ENCODE measurements at places on chromosomes 5 and 9.

- DNase-seq, result no peak
These were observed 57.8 kb upstream of the HSPA9 start for GRCh38 chr5:138632900-138633489.

GRCh38 chr5:32955814-32956213 lies 244.7 kb downstream of the NPR3 start:
- no peak for DNase-seq

GRCh38 chr9:36191290-36191645 lies 547 bp downstream of the CLTA start:
- DNase-seq, result no peak

DNA sequence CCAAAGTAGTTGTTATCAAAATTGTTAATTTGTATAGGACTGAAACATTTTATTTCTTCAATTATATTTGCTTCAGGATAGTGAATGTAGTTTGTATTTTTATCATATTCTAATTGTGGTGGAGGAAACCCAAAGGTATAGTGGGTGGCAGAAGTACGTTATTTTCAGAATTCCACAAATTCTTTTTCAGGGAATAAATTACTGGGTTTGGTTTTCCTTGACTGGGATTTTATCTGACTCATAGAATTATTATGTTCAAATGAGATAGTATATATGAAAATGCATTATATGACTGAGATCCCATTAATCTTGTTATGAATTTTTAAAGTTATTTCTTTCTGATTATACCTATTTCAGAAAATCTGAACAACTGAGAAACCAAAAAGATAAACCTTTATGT lies 73.7 kb downstream of the VPS13A start:
- no peak for DNase-seq

DNA sequence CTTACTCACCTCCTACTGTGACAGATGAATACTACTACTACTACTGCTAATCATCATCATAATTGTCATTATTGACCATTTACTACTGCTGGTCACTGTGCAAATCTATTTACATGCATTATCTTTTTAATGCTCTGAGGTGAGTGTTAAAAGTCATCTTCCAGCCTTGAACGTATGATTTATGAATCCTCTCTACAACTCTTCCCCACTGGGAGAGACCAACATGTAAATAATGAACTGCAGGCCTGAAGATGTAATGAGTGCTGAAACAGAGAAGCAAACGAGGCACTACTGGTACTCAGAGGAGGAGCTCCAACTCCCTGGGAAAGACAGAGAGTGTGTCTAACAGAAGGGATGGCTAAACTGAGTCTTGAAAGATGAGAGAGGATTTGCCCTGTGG lies 95.4 kb downstream of the JAKMIP2 start:
- no peak for DNase-seq

DNA sequence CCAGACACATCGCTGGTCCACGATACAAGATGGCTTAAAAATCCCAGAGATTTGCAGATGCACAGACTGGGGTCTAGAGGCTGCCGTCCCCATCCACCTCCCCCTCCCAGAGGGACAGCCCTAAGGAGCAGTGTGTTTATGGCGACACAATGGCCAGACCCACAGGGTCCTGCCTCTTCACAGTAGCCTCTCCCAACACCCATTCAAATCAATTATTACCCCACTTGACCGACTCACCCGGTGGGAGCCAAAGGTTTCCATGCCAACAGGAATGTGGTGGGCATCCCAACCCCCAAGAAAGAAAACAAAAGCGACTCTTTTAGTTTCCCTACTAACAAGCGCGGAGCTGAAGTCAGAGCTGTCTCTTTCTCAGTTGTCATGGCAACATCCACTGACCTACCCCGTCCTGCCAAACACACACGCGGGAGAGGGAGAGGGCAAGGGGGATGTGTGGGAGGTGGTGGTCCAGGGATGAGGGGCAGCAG lies 209.0 kb downstream of the TTLL11 start:
- DNase-seq, result no peak

GRCh38 chr9:70079417-70080037 lies 35.9 kb downstream of the MAMDC2 start:
- no peak for DNase-seq

DNA sequence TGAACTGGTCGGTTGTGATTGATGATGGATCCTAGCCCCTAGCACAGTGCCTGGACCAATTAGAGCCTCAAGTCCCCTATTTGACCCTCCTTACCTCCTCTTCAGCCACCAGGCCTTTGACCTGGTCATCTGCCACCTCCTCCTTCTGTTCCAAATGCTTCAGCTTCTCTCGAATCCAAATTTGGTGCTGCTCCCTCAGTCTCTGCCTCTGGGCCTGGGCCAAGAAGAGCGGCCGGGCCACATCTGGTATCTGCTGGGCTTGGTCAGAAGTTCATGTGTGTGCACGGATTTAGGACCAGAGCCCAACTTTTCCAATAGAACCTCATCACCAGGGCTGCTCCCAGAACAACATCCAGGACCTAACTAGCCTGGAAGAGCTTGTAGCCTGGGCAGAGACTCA lies 6.5 kb downstream of the SLC35A4 start:
- no peak for DNase-seq

GRCh38 chr5:126816649-126817048 lies 39.7 kb downstream of the LMNB1 start:
- DNase-seq, result no peak

DNA sequence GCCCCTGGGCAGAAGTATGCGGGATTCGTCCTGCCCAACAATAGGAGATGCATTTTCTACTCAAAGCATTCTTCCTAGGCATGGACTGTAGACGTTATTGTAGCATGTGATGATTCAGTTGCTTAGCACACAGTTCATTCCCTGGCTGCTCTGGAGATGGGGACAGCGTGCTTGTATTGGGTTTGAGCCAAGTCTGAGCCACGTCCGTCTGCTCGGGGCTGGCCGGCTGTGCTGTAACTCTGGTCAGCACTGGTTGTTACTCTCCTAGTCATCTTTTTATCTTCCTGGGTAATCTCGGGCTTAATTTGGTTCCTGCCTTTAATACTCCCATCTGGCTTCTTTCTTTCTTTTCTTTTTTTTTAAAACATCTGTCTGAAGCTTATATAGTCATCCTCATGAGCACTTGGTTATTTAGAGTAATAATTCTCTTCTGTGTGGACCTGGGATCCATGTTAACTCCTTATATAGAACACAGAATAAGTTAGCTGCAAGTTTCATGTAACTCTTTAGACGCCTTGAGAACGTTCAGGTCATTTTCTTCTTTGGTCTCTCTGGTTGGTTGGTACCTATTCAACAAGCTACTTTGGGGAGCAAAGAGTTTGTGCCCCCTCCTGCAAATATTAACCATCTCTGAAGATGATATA lies 118.8 kb upstream of the RPS23 start:
- peak; percentile 77 for DNase-seq

- no peak for DNase-seq
These were observed 99.8 kb downstream of the TENT4A start for GRCh38 chr5:6812800-6813731.

DNA sequence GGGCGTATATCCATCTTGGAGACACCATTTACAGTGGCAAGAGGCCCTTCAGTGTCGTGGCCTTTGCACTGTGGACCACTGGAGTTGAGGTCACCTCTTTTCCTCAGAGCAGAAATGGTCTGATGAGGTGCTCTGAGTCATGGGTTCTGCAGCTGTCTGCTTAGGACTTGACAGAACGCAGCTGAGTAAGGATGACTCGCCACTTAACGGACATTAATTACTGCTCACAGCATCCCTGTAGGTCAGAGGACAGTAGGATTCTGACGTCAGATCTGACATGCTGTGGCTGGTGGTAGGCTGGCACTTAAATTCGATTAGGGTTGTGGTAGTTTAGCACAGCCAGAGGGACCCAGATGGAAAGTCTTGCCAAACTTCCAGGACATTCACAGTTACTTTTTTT lies 479.4 kb downstream of the DMAC1 start:
- DNase-seq, result peak; percentile 96

DNA sequence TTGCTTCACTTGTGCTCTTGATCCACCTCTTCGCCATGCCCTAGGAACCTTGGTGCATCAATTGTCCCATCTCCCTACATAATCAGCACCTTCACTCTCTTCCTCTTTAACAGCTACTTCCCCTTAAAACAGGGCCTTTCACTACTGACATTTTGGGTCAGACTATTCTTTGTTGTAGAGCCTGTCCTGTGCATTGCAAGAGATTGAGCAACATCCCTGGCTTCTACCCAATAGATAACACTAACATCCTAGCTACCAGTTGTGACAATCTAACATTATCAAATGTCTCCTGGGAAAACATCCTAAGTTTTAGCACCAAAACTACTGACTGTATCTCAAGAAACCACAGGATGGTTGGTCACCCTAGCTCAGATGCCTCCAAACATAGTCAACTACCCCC lies 854.3 kb upstream of the DMAC1 start:
- DNase-seq, result no peak
